RPMI8226 (cell line): ENCODE measurements at places on chromosomes 6 and 20.

- no peak for DNase-seq
These were observed 77.3 kb upstream of the CLVS2 start for GRCh38 chr6:122918714-122919113.

GRCh38 chr20:44730441-44730840, 15.2 kb upstream of the KCNK15 start:
- DNase-seq = no peak

DNA sequence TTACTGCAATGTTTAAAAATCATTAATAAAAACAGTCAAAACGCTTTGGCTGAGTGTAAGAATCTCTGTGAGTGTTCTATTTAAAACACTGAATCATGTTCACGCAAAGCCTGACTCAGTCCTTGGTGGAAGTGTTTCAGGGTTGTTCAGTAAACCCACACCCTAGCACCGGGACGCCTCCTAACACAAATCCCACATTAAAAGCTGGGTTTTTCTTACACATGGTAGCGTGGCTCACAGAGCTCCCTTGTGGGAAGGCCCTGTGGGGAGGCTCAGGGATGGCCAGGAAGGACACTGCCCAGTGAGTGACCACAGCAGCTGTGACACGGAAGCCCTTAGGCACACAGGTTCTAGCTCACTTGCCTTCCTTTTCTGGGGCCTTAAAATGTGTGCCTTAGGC, 80.2 kb downstream of the GMPR start:
- DNase-seq = no peak

DNA sequence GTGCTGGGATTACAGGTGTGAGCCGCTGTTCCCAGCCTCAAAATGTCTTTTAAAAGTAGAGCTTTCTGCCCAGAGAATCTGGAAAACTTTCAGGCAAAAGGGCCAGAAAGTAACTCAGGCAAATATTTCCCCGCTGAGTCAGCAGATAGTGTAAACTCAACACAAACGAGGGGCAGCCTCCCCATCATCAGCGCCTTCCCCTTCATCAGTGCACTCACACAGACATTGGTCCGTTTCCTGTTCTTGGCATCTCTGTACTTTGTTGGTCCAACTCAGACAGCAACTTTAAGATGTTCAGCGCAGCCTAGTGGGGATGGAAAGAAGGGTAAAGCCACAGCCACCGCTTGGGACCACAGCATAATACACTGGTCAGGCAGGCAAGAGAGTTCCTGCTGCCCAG, 69.5 kb downstream of the CSE1L start:
- DNase-seq = no peak
